ENCODE measurements at places on chromosomes 7 and 10.

- no peaks in the 10 kb centered on the region for H3K4me1 ChIP-seq
- H3K27me3 ChIP-seq = no peaks in the 10 kb centered on the region
- no peaks in the 10 kb centered on the region for H3K36me3 ChIP-seq
These were observed 27.8 kb downstream of the CHST15 start for GRCh38 chr10:124065382-124066125.

DNA sequence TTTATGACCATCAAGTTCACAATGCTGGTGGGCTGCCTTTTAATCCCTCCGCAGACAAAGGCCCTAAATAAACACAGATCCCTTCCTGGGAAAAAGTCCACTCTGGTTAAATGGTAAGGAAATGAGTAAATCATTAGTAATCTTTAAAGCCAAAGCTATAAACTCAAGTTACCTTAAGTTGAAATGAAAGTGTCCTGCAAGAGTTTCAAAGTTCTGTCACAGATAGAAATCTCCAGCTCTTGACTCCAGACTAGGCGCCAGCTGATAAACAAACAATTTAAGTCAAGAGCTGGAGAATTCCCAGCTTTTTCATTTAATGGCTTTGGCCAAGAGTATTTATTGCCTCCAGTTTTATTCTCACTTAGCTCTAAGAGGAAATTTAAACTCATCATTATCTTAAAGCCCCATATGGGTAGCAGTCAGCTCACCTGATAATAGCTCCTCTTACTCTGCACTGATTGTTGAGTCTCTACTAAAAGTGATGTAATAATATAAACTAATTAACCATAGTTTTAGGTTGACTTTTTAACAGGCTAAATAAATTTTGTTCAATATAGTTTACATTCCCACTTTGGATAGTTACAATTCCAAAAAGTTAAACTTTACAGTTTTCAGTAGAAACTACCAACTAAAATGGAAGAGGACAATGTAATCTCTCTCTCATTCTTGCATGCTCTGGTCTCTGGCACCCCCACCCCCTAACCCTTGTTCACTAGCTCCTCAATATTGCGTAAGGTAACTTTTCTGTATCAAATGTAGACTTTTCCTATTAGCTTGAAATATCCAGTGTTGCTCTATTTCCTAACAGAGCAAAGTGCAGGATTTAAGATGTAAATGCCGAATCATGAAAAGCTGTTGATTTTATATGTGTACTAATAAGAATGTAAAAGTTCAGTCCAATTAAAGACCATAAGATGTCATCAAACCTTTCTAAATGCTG lies 56.1 kb downstream of the HIBADH start:
- no peaks in the 10 kb centered on the region for H3K27me3 ChIP-seq
- H3K4me3 ChIP-seq = no peak overlapping the region
- H3K4me1 ChIP-seq = peaks cover 4% of the 10 kb centered on the region
- H3K36me3 ChIP-seq = no peaks in the 10 kb centered on the region

DNA sequence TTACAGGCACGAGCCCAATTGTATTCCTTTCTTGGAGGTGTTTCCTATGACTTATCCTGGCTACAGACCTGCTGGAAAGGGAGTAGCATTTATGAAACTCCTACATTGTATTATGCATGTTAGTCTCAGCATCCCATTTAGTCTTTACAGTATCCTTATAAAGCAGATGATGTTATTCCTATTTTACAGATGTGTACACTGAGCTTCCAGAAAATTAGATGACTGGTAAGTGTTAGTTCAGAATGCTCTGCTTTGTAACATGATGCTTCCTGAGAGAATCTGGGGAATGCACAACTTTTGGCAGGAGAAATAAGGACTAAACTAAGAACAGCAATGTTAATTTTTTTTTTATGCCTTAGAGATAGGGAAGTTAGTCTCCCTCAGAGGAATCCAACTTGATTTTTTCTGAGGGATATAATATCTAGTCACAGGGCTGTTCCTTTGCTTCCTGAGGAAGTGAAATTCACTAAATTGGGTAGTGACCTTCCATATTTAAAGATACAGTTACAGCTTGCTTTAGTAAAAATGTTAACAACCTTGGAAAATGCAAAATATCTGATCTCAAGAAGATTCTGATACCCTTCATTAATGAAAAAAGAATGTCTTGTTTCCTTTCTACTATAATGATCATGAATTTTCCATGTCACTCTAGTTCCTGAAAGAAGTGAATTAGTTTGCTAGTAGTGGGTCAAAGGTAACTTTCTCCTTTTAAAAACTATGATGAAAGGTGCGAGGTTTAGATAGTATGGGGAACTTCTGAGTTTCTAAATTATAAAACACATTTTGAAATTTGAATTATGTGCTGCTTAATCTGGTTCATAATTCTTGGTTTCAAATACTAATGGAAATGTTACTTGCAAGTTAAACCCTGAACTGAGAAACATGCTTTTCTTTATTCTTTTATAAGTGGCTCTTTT lies 194.0 kb upstream of the PRPS1L1 start:
- H3K4me3 ChIP-seq = no peak overlapping the region
- H3K4me1 ChIP-seq = no peaks in the 10 kb centered on the region
- DNase-seq = peak; percentile 65
- no peaks in the 10 kb centered on the region for H3K27me3 ChIP-seq
- no peak overlapping the region for H3K27ac ChIP-seq

DNA sequence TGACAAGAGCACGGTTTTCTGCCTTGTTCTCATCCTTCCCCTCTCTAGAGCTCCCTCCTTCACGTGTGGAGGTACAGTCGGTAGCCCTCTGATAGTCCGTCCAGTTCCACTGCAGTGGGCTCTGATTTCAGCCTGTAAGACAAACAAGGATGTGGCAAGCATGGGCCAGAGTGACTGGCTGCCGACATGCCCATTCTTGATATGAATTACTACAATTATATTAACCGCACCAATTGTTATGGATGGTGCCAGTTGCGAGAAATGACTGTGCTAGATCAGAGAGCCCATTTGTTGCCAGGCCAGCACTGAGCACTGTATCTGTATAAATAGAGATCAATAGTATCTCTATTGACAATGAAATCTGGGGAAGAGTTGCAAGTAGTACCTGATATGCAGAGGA lies 146.6 kb downstream of the CHN2 start:
- H3K4me1 ChIP-seq = no peaks in the 10 kb centered on the region
- H3K27ac ChIP-seq = no peak overlapping the region
- no peaks in the 10 kb centered on the region for H3K27me3 ChIP-seq
- no peaks in the 10 kb centered on the region for H3K36me3 ChIP-seq
- H3K4me3 ChIP-seq = no peak overlapping the region

DNA sequence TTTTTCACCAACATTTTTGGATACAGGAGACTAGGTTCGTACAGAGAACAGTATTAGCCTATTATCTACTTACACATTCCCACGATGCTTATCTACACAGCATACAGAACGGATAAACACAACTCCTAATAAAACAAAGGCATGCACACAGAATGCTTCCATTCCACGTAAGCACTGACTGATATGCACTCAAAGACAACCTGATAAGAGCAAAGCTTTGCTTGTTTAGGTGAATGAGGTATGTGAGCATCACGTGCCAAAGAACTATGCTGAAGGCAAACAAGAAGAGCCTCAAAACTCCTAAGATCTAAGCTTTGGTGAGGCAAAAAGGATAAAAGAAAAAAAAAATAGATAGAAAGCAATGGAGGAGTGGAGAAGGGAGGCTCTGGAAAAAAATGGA lies 413.5 kb upstream of the LRRN3 start:
- DNase-seq = no peak
- no peaks in the 10 kb centered on the region for H3K4me1 ChIP-seq
- no peak overlapping the region for H3K27ac ChIP-seq
- H3K36me3 ChIP-seq = no peaks in the 10 kb centered on the region
- no peaks in the 10 kb centered on the region for H3K27me3 ChIP-seq
- no peak overlapping the region for H3K4me3 ChIP-seq

DNA sequence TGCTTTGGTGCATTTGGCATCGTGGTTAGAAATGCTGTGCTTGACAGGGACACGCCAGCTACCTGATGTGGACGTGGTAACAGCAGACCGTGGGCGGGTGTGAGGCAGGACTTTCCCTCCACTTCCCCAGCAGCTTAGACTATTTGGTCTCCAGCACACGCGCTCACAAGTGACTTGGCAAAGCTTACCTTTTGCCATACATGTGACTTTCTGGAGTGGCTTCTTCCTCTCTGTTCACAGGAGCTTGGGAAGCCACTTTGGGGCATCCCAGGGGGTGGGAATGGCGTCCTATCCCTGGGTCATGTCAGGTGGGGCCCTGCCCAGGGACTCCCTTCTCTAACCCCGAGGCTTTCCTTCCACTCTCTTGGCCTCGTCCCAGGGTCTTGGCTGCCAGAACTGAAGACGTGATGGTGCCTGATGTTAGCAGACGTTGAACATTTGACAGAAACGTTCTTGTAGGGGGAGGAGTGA lies 228.7 kb upstream of the KLF6 start:
- no peak overlapping the region for H3K4me3 ChIP-seq
- H3K27me3 ChIP-seq = no peaks in the 10 kb centered on the region
- DNase-seq = peak; percentile 22
- no peaks in the 10 kb centered on the region for H3K36me3 ChIP-seq

- no peaks in the 10 kb centered on the region for H3K27me3 ChIP-seq
- no peak overlapping the region for H3K4me3 ChIP-seq
- H3K36me3 ChIP-seq = peaks cover 15% of the 10 kb centered on the region
- no peak overlapping the region for H3K27ac ChIP-seq
These were observed 21.1 kb upstream of the SH2D4B start for GRCh38 chr10:80516506-80517075.
